Cerebellum (tissue), 4 donors: ENCODE measurements at places on chromosomes 12 and 14.
A peak's percentile ranks its signal among the peaks of the same experiment; 100 is the strongest.

GRCh38 chr12:132393991-132394949, 64.9 kb upstream of the GALNT9 start:
- DNase-seq = no peak

- no peak for DNase-seq
Observed at GRCh38 chr12:54437243-54437642, 18.2 kb upstream of the ITGA5 start.

DNA sequence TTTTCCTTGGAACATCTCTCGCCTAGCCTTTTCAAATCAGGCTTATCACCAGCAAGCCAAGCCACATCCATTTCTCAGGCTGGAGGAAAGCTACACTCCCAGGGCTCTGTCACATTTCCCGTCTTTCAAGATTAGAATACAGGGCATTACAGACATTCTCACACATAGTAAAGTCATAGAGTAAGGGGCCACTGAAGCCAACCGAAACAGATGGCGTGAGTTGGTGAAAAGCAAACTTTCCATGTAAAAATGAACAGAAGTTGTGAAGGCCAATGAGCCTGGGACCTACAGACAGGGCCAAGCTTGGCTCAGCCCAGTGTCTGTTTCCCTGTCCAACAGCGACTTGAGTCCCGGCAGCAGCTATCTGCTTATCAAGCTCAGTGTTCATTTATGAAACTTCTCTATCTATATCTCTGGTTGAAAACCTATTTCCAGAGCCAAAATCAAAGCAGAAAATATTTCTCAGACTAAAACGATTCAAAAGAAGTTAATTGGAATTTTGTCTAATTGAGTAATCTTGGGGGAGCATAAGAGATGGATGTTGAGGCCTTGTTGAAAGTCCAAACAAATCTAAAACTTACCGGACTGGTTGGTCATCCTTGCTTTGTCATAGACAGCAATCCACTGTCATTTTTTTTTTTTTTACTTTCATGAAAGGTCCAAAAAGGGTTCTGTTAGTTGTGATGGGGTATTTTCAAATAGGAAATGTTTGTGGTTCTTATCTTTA, 105.6 kb downstream of the DAAM1 start:
- DNase-seq = no peak

- DNase-seq = no peak
Observed at GRCh38 chr12:109736552-109737108, 23.0 kb downstream of the FAM222A start.

DNA sequence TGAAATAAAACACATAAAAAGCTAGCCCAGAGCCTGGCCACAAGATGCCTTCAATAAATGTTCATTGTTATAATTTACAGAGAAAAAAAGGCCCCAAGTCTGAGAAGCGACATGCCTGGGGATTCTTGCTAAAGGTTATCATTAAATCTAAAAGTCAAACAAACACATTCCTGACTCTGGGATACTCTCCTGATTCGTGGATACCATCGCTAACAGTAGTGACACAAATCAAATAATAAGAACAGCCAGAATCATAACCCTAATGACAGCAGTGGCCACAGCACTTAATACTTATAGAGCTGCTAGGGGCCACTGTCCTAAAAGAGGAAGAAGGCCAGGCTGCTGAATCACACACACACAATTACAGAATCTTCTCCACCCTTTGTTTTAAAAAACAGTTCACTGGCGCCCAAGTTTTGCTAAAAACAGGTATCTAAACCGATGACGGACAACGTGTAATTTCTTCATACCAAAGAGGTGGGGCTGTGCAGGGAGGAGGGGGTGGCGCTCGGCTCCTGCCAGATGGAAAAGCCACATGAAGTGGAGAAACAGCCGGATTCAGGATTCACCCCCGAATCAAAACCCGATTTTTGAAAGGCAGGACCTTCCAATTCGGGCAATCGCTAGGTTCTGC, 1.2 kb downstream of the CLIP1 start:
- peak; percentile 65 for DNase-seq

DNA sequence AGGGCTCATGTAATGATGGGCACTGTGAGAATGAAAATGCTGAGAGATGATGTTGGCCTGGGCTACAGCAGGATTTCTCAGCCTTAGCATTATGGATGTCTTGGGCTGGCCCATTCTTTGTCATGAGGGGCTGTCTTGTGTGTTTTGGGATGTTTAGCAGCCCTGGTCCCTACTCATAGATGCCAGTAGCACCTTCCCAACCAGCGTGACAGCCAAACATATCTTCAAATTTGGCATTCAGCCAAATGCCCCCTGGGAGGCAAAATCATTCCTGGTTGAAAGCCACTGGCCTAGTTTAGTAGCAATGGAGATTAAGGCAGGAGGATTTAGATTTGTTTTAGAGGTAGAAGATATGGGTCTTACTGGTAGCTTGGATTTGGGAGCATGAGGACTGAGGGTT, 26.6 kb downstream of the UBE3B start:
- peak; percentile 8 for DNase-seq

DNA sequence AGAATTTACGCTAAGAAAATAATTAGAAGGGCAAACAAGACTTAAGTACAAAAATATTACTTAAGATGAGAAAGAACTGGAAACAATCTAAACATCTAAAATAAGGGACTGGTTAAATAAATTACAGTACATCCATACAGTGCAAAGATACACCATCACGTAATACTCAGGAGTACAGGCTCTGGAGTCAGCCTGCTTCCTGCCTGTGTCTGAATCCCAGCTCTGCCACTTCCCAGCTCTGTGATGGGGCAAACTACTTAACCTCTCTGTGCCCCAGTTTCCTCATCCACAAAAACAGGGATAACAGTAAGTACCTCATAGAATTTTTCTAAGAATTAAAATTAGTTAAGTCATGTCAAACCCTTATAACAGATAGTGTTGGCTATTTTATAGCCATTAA, 36.0 kb downstream of the PPTC7 start:
- DNase-seq = no peak

- no peak for DNase-seq
Observed at GRCh38 chr14:72980863-72981262, 46.0 kb downstream of the ZFYVE1 start.

- no peak for DNase-seq
Observed at GRCh38 chr12:48003226-48004052, 837 bp downstream of the COL2A1 start.

DNA sequence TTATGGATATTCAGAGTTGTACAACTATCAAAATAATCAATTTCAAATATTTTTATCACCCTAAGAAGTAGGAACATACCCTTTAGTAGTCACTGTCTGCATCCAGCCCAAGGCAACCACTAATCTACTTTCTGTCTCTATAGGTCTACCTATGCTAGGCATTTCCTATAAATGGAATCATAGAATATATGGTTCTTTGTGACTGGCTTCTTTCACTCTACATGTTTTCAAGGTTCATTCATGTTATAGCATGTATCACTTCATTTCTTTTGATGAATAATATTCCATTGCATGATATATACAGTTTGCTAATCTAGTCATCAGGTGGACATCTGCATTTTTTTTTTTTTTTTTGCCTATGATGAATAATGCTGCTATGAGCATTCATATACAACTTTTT, 112.4 kb downstream of the PPP1R12A start:
- DNase-seq = no peak

DNA sequence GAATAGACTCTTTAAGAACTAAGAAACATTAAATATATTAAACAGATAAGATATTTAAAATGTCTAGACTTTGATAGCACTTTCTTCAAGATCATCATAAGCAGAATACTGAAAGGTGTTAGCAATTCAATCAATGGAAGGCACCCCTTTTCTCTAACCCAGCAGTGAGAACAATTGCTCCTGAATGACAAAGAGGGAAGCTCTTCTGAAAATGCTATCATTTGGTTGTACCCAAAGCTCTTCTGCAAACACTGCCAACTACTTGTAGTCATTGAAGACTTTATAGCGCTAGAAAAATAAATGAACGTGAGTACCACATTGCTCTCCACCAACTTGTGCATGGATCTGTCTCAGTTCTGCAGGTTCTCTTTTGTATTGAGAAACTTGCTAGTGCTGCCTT, 62.2 kb upstream of the LMO3 start:
- DNase-seq = no peak

DNA sequence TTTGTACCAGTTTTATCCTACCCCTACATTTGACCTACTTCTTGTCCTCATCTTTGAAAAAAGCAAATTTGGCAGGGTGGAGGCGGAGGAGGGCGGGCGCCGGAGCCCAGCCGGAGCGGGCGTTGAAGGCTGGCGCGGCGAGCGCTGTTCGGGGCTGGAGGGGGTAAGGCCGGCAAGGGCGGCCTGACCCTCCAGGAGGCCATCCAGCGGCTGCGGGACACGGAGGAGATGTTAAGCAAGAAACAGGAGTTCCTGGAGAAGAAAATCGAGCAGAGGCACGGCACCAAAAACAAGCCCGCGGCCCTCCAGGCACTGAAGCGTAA, 27.2 kb downstream of the FBXO34 start:
- no peak for DNase-seq

GRCh38 chr12:117592588-117593305, 231.3 kb upstream of the NOS1 start:
- DNase-seq = no peak

- no peak for DNase-seq
Observed at GRCh38 chr12:92921877-92922276, 7.2 kb downstream of the EEA1 start.

DNA sequence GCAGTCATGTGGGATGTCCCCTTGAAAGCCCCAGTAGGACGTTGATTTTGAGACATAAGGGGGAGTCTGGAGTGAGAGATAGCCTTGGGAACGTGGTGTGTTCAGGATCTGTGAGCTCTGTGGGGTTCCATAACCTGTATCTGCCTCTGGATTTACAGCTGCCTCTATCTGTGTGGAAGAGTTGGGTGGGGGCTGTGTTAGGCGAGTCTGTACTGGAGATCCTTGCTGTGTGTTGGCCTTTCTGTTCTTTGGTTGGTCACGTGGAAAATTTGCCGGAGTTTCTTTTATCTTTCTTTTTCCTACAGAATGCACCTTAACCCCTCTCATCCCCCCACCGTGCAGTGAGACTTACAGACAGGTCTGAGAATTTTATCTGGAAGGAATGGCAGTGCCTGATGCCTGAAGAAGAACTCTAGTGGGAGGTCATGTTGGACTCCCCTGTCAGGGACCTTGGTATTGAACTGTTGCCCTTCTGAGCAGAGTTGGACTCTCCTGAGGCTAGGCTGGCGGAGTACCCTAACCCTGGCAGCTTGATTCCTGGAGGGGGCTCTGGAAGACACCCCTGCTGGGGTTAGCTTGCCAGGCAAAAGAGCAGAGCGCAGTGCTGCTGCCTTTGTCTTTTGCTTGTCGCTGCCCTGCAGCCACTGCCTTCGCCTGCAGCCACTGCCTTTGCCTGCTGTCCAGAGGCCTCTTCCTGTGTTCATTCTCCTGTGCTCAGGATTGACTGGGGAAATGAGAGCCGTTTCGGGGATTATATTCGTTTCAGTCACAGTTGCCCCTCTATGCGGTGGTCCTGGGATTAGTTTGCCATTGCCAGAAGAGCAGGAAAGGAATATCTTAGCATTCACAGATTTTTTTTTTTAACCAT, 34.1 kb downstream of the ZNF664 start:
- no peak for DNase-seq

DNA sequence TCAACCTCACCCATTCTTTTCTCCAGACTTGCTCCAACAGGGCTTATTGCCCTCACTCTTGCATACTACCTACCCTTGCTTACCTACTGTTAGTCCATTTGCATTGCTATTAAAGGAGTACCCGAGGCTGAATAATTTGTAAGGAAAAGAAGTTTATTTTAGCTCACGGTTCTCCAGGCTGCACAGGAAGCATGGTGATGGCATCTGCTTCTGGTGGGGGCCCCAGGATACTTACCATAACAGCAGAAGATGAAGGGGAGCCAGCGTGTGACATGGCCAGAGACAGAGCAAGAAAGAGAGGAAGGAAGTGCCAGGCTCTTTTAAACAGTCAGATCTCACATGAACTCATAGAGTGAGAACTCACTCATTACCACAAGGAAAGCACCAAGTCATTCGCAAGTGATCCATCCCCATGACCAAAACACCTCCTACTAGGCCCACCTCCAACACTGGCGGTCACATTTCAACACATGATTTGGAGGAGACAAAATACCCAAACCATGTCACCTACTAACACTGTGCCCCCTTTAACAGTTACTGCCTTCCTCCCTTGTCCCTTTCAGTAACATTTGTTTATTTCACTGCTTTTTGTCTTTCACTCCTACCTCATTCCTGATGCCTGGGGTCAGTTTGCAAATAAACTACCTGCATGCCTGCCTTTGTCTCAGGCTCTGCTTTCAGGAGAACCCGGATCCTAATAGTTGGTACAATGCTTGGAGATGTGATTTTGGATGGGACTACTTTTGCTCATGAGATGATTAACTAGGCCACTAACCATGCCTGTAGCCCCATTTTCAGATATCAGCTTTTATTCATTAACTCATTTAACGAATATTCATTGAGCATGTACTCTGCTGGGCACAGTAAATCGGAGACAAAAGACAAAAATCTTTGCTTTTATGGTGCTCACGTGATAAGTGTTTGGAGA, 41.6 kb upstream of the CSRP2 start:
- DNase-seq = no peak

DNA sequence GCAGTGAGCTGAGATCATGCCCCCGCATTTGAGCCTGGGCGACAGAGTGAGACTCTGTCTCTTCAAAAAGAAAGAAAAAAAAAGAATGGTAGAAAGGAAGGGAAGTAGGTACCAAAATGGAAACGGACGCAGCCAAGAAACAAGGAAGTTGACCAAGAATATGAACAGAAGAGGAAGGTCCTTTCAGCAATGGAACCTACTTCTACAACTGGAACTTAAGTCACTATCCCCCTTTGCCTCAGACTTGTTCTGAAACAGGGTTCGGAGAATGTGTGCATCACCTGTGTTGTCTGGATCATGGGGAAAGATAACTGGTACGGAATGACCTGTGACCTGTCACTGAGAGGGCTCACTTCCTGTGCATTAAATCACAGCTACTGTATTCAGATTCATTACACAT, 43.9 kb upstream of the RNASE1 start:
- DNase-seq = no peak

DNA sequence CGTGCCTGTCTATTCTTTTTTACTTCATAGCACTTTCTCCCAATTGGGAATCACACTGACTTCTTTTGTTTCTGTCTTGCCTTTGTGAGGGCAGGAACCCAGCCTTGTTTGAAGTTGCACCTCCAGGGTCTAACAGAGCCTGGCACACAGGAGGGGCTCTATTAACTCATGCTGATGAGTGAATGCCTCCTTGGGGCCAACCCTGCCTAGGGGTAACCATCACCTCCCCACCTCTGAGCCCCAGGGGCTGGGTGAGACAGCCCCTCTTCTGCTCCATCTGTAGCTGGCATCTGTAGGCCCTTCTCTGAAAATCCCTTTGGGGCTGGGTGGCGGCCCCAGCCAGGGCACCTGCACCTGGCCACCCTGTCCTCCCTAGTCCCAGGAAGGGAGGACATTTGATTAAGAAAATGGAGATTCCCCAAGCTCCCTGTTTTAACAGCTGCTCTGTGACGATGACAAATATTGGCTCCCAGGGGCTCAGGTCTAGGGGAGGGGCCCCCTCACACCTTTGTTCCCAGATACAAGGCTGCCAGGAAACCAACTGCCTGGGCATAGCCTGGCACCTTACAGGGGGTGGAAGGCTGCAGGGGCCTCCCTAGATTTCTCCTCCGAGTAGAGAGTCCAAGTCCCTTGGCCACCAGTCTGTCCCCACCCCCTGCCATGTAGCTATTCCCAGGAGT, 11.8 kb downstream of the TAMALIN start:
- DNase-seq = no peak

- DNase-seq = peak; percentile 93
Observed at GRCh38 chr14:77761205-77761931, 412 bp upstream of the SNW1 start.

- no peak for DNase-seq
Observed at GRCh38 chr12:52771505-52771904, 5.6 kb downstream of the KRT76 start.

GRCh38 chr14:26930576-26930975, 332.7 kb upstream of the NOVA1 start:
- DNase-seq = no peak
